NCI-H1436 (cell line): ENCODE measurements at places on chromosomes 4 and X.
A peak's percentile ranks its signal among the peaks of the same experiment; 100 is the strongest.

DNA sequence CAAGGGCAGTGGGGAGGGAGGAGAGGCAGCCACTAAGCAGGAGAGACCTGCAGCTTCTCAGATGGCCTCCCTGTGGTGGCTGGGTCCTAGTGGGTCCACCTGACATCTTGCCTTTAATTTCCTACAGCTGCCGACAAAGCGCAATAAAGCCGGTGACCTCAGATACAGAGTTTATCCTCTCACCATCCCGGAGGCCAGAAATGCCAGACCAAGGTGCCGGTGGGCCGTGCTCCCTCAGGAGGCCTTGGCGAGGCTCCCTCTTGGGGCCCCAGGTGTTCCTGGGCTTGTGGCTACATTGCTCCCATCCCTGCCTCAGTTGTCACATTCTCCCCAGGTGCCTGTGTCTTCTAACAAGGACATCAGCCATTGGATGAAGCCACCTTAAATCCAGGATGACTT is 103.0 kb downstream of the ADRA2C start:
- no peak for DNase-seq

DNA sequence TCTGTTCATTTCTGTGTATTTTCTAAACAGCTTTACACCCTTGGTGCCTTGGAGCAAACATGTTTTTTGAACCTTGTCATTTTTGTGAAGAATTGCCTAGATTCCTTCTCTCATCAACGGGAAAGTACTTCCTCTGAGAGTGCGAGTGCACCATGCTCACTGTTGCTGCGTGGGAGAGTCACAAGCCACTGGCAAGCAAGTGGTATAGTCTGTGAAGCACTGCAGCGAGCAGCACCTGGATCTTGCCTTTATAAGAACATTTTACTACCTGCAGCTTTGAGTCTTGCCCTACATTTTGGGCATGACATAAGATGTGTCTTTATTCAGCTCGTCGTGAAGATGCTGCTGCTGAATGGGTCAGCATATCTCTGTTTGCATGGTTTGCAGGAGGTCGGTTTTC is 44.9 kb downstream of the HADH start:
- DNase-seq, result no peak

- DNase-seq, result no peak
Measured at GRCh38 chr4:121881158-121881557, 10.9 kb upstream of the BBS7 start.

GRCh38 chr4:150970685-150971151 is 44.4 kb downstream of the LRBA start:
- DNase-seq, result no peak

- DNase-seq, result no peak
Measured at GRCh38 chr4:42330002-42330592, 67.2 kb upstream of the SHISA3 start.

- DNase-seq, result no peak
Measured at GRCh38 chrX:30065226-30065625, 150.1 kb upstream of the MAGEB2 start.

DNA sequence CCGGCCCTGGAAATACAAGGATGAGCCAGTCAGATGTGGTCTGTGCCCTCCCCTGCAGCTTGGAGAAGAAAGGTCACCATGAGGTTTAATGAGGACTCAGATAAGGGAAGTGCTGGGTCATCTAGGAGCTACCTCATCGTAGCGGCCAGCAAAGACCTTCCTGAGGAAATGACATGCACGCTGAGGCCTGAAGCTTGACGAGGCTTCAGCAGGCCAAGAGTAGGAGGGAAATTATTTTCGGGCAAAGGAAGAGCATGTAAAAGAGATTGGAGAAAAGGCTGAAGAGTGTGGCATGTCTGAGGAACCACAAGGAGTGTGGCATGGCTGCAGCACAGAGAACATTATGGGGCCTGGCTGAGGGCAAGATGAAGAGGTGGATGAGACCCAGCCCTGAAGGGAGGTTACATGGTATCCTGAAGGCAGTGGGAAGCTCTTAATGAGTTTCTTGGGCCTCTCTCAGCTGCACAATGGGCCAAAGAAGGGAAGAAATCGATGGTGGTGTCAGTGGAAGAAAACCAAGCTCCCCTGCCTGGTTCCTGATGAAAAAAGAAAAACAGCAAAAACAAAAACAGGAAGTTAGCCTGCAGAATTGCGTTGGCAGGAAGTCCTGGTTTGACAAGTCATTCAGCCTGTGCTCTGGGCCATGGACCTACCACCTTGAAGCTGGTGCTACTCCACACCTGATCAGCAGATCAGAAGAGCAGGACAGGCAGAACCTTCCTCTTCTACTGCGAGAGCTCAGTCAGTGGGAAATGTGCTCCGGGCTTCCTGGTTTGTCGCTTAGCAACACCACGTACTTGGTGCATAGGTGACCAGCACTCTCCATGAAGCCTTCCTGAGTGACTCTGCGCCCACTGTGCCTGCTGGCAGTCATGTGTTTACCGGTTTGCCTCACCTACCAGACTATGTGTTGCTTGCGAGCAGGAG is 134.5 kb upstream of the KLF3 start:
- DNase-seq, result peak; percentile 21

DNA sequence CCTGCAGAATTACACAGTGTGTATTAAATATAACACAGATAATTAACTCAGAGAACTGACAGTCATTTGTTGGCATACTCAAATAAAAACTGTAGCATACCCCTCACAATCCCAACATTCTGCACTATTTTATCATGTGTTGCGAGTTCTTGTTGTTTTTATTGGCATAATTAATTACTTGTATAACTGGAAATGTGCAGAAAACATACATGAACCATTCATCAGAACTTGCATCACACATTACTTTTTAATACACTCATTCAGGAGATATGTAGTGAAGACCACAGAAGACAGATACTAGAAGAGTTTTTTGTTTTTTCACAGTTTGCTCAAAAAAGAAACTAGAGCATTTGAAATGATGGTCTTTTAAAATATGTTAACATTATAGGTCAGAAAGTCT is 74.6 kb upstream of the NEIL3 start:
- DNase-seq, result no peak

- DNase-seq, result no peak
Measured at GRCh38 chr4:47819178-47819577, 18.7 kb downstream of the CORIN start.

DNA sequence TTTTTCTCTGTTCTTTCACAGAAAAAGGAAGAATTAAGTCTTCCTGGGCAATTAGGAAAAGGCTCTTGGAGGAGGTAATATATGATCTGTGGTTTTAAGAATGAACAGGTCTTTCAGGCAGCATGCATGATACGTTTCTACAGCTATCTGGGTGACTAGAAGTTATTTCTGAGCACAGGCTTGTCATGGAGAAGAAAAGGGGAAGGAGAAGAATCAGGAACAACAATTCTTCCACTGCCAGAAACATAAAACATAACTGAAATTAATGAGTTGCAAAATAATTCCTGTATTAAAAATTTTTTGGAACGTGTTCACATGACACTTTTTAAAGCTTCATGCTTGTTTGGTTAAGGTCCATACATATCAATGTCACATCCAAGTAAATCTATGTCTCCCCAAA is 17.7 kb upstream of the STIM2 start:
- DNase-seq, result no peak

DNA sequence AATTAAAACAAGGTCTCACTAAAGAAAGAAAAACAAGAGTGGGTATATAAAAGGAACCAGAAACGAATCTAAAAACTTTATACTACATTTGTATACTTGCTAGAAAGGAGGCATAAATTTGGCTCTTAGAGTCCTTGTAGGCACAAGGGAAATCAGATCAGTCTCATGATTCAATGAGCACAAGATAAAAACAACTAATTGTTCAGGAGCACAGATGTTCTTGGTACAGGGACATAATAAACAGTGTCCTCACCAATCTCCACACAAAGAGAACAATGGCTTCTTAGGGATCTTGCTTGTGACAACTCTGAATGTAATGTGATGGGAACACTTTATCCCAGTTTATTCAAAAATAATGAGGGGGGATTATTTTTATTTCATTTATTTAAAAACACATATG is 28.3 kb downstream of the TMEM144 start:
- no peak for DNase-seq

DNA sequence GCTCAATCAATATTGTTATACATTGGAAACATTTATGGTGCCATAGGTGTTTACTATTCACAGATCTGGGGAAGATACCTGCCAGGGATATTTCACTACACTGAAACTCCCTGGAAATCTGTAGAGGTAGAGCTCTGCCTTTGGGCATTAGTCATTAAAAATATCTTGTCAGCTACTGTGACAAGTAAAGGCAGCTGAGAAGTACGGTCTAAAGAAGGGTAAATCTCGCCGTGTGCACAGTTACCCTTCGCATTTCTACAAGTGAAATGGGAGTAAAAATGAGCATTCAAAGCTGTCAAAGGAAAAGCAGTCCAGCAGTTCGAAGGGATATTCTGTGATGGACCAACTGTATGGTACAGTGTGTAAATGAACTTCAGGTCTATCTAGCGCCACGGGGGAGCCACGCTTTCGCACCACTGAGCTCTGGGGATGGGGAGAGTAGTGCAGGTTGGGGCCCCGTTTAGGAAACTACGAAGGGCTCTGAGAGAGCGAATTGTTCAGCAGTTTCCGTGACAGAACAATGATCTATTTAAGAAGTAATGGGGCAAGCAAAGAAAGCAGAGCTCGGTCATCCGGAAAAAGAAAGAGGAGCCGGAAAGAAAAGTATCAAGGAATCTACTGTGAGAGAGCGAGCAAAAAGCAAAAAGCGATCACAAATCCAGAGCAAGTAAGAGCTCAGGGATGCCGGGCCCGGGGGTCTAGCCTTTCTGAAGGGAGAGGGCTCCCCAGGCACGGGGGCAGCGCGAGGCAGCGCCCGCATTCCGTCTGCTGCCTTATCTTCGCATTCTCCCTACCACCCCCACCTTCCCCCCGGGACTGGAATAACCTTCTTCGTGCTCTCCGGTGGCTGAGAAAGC is 646 bp downstream of the TIGD4 start:
- DNase-seq, result peak; percentile 57

GRCh38 chr4:26217961-26218676 is 102.7 kb upstream of the RBPJ start:
- no peak for DNase-seq

GRCh38 chr4:177680308-177680707 is 238.1 kb upstream of the AGA start:
- no peak for DNase-seq

- DNase-seq, result peak; percentile 50
Measured at GRCh38 chrX:155056877-155057792, 13.8 kb downstream of the CMC4 start.

DNA sequence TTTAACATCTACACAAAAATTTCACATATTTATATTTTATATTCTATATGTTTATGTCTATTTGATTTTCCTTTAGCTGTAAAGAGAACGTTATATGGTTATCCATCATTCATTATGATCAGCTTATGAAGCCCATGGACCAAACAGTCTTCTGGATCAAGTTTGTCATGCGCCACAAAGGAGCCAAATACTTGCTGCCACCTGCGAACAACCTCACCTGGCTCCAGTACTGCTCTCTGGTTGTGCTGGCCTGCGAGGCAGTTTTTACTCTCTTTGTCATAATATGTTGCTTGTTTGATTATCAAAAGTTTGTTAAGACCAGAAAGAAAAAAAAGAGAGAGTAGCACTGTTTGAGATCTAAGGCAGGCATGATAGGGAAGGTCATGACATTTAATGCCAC is 38.2 kb downstream of the UGT2B7 start:
- no peak for DNase-seq

DNA sequence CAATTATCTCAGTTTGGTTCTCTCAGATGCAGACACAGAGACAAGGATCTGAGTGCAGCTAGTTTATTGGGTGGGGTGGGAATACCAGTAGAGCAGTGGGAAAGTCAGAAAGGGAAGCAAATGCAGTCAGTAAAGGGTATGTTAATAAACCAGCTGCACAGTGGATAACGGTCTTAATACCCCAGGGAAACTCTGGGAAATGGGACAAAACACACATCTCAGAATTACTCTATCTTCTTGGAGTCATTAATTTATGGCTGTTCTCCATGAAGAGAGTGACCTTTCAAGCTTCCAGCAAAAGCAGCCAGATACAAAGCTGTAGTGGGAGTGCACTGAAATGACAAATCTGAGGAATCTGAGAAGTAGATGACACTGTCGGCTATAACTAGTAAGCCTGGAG is 73.3 kb upstream of the NALF2 start:
- DNase-seq, result no peak

DNA sequence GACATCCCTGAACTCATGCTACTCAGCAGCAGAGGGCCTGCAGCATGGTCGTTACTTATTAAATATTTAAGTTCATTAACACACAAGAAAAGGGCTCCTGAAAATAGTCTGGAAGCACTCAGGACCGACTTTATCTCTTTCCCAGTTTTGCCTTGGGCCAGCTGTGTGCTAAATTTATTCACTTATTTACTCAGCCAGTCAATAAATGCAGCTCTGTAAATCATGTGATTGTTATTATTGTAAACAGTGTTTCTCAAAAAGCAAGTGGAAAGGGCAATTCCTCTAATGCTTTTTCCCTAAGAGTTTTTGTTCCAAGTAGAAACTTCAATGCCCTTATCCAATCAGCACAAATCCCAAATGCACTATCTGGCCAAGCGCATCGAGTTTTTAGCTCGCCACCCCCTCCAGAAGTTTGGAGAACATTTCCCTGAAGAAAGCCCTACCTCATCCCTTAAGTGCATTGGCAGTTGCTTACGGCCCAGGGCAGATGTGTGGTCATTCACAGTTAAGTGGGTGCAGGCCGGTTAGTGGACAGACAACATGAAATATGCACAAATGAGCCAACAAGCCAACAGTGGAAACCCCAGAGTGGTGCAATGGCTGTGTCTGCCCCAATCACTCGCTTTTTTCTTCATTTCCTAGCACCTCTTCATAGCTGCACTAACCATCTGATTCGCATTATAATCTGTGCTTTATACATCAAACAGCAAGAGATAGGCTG is 125.8 kb downstream of the SMIM20 start:
- DNase-seq, result no peak

GRCh38 chr4:2673157-2673556 is 83.0 kb downstream of the TNIP2 start:
- DNase-seq, result no peak

DNA sequence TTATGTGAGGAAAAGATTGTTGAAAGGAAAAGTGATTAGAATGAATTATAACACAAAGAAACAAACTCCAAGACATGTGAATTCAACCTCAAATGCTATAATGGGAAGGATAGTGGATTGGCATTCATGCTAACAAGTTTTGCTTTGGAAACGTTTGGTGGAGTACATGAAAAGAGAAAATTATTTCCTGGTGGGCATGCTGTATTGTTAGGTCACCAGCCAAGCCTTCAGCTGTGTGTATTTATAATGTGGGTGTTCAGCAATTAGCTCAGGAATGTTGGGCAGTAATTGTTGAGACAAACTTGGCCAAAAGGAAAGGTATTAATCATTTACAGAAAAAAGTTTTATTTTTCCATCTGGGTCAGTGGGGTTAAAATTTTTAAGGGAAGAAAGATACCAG is 198.9 kb upstream of the ARSJ start:
- DNase-seq, result no peak

DNA sequence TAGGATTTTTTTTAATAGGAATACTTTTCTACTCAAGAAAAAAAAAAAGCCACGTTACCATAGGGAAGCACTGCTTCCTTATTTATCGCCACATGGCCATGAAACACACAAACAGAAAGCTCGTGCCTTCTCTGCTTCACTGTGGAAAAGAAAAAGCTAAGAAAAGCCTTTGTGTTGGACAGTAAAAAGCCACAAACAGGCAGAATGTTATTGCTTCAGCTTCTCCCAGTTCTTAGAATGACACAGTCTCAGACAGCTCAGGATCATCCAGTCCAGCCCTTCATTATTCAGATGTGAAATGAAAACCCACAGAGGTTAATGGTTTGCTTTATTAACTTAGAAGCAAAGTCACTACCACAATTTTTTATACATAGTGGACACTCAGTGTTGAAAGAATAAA is 181.6 kb upstream of the NOCT start:
- no peak for DNase-seq
